ENCODE measurements at places on chromosomes 11 and 22. TPM values are rescaled to one million over a fixed set of nuclear protein-coding genes. Genes with fewer than 3 reads are reported as not detected.
A peak's percentile ranks its signal among the peaks of the same experiment; 100 is the strongest.

- peak; percentile 14 for DNase-seq
Measured at GRCh38 chr11:6298605-6299004, 21.7 kb downstream of the CAVIN3 start.

- DNase-seq: no peak
Measured at GRCh38 chr22:43098356-43098755, 9.2 kb upstream of the TTLL1 start.

- DNase-seq: no peak
Measured at GRCh38 chr11:69308936-69309615, 15.1 kb downstream of the MYEOV start.

GRCh38 chr22:30373331-30374325 lies 13.6 kb downstream of the RNF215 start:
- DNase-seq: no peak

- no peak for DNase-seq
Measured at GRCh38 chr11:4862447-4863236, 13.6 kb upstream of the OR51S1 start.

DNA sequence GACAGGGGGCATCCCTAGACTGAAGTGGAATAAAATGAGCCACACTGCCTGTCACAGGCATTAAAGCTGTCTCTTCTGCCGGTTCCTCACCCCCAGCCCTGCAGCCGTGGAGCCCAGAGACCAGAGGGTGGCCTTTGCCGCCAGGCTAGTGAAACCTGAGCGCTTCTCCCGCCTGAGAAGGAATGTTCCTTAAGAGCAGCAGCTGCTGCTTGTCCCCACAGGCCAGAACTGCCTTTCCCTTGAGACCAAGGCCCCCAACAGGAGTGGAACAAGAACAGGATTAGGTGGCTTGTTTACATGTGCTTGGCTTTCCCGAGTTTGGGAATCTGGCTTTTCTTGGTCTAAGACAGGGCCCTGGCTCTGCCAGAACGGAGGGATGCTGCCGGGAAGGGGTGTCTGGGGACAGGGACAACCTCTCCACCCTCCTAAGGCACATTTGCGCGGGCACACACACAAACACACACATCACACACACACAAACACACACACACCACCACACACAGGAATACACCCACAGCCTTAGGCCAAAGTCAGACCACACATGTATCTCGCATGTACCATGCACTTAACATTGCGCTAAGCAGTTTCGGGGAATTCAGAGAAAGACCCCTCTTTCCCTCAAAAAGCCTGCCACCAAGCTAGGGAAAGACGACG lies 91.8 kb downstream of the FEZ1 start:
- no peak for DNase-seq

DNA sequence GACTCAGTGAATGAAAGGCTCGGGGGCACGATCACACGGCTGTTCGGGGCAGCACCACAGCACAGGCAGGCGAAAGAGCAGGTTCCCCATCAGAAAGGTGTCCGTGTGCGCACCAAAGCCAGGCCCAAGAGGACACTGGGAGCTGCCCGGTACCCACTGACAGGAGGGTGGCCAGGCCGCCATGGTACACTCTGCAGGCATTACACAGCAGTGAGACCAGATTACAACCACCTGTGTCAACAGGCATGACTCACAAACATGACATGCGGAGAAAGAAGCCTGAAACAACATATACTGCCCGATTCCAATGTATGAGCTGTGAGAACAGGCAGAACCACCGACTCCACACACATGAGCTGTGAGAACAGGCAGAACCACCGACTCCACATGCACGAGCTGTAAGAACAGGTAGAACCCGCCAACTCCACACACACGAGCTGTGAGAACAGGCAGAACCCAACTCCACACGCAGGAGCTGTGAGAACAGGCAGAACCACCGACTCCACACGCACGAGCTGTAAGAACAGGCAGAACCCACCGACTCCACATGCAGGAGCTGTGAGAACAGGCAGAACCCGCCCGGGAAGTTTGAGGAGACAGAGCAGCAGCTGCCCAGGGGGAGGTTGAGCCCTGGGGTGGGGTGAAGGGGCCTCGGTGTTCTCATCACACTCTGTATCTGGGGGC lies 32.6 kb downstream of the KIAA0930 start:
- no peak for DNase-seq

The F2 gene
- total RNA-seq: under 0.01 TPM

The HEPN1 gene
- not detected for total RNA-seq

The NXPE4 gene
- not detected for total RNA-seq

The NUP160 gene
- total RNA-seq: 33.7 TPM
